ENCODE measurements at places on chromosomes 6 and 20.

GRCh38 chr6:83510791-83511190, 1.5 kb upstream of the PRSS35 start:
- H3K36me3 ChIP-seq: no peaks in the 10 kb centered on the region
- no peak overlapping the region for H3K4me3 ChIP-seq
- H3K27me3 ChIP-seq: no peaks in the 10 kb centered on the region
- no peak for DNase-seq
- no peak overlapping the region for H3K27ac ChIP-seq
- no peaks in the 10 kb centered on the region for H3K4me1 ChIP-seq

- H3K36me3 ChIP-seq: no peaks in the 10 kb centered on the region
- H3K4me1 ChIP-seq: no peaks in the 10 kb centered on the region
- no peak for DNase-seq
- no peak overlapping the region for H3K27ac ChIP-seq
Measured at GRCh38 chr20:36167902-36168503, 13.5 kb downstream of the EPB41L1 start.

DNA sequence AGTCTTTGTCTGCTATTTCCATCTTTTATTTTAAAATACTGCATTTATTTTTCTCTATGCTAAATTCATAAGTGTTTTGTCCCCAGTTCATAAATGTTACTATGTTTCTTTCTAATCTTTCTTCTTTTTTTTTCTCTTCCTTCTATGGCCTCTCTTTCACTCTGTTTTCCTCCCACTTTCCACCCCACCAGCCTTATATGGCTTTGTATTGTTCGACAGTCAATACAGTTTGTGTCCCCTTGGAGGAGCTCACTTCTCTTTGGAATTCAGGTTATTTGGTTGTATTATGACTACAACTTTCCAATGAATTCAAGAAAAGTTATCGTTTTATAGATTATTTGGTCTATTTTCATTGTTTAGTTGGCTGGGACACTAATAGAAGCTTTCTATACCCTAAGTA, 393.5 kb downstream of the NKAIN2 start:
- no peak overlapping the region for H3K4me3 ChIP-seq
- H3K4me1 ChIP-seq: no peaks in the 10 kb centered on the region
- H3K27me3 ChIP-seq: no peaks in the 10 kb centered on the region

DNA sequence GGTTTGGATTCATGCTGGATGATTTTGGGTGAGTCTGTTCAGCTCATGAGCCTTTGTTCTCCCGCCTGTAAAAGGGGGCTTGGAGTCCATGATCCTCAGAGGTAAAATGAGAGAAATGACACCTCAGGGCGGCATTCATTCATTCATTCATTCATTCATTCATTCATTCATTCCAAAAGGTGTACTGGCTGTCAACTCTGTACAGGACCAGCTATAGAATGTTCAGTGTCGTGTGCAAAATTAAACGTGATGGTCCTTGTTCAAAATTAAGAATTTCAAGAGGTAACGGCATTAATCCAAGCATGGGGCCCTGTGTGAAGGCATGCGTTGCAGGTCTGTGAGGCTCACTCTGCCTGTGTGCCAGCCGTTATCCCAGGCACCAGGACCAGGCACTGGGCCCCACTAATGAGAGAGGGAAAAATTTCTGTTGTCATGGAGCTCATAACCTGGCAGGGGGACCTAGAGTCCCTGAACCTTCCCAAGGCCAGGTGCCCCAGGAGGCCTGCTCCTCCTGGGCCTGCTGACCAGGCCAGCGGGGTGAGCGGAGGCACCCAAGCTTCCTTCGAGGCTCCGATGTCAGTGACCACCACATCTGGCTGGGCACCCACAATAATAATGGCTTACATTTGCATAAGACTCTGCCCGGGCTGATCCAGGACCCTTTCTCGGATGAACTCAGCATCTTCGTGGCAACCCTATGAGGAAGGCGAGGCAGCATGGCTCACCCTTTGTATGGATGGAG, 53.2 kb downstream of the CEBPB start:
- DNase-seq: no peak
- H3K36me3 ChIP-seq: no peaks in the 10 kb centered on the region
- H3K4me1 ChIP-seq: no peaks in the 10 kb centered on the region
- H3K27ac ChIP-seq: no peak overlapping the region
- no peaks in the 10 kb centered on the region for H3K27me3 ChIP-seq

GRCh38 chr20:60272790-60273189, 314.6 kb downstream of the CDH26 start:
- H3K27ac ChIP-seq: no peak overlapping the region
- no peak overlapping the region for H3K4me3 ChIP-seq
- no peak for DNase-seq
- H3K27me3 ChIP-seq: no peaks in the 10 kb centered on the region
- H3K36me3 ChIP-seq: no peaks in the 10 kb centered on the region
- no peaks in the 10 kb centered on the region for H3K4me1 ChIP-seq

DNA sequence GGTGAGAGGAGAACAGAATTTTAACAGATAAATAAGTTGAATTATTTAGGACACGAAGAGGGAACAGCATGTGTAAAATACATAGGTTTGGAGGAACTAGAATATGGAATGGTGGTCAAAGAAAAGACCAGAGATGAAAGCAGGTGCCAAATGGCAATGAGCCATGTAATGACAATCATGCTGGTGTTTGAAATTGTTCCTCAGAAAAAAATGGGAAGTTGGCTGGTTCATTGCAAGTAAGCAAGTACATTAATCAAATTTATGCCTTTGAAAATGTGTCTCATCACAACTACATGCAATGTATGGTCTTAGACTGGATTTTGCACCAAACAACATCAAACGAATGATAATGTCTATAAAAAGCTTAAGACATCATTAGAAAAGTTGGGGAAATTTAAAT, 83.3 kb downstream of the SPTLC3 start:
- H3K4me1 ChIP-seq: no peaks in the 10 kb centered on the region
- H3K27ac ChIP-seq: no peak overlapping the region
- H3K27me3 ChIP-seq: no peaks in the 10 kb centered on the region
- no peak overlapping the region for H3K4me3 ChIP-seq

- no peak overlapping the region for H3K27ac ChIP-seq
- DNase-seq: no peak
- no peak overlapping the region for H3K4me3 ChIP-seq
- no peaks in the 10 kb centered on the region for H3K27me3 ChIP-seq
- H3K36me3 ChIP-seq: no peaks in the 10 kb centered on the region
Measured at GRCh38 chr6:157374889-157375443, 6.0 kb upstream of the ZDHHC14 start.

DNA sequence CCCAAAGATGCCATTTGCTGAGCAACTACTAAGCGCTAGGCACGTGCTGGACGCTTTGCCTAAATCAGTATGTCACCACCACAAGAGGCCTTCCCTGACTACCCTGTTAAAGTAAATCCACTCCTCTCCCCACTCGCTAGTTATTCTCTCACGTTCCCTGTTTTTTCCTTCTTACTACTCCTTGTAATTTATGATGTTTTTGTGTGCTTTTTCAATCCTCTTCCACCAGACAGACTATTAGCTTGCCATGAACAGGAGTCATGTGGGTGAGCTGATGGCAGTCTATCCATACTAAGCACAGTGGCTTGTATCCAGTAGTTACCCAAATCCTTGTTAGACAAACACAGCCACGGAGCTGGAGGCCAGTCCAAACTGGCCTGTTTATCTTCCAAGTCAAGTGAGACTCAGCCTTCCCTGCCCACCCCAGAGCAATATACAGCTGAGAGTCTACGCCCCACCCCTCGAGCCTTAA, 41.2 kb downstream of the C6orf132 start:
- no peak overlapping the region for H3K27ac ChIP-seq
- DNase-seq: peak; percentile 41
- peaks cover 25% of the 10 kb centered on the region for H3K27me3 ChIP-seq
- H3K4me3 ChIP-seq: no peak overlapping the region

GRCh38 chr6:166627875-166628801, 1.1 kb upstream of the RPS6KA2 start:
- no peaks in the 10 kb centered on the region for H3K36me3 ChIP-seq
- peak; percentile 70 for DNase-seq
- H3K4me1 ChIP-seq: peaks cover 6% of the 10 kb centered on the region
- peaks cover 7% of the 10 kb centered on the region for H3K27me3 ChIP-seq
- H3K4me3 ChIP-seq: peak overlapping the region; percentile 70

- H3K36me3 ChIP-seq: no peaks in the 10 kb centered on the region
- no peak overlapping the region for H3K27ac ChIP-seq
- DNase-seq: no peak
- no peaks in the 10 kb centered on the region for H3K4me1 ChIP-seq
Measured at GRCh38 chr6:149266659-149267058, 50.9 kb upstream of the TAB2 start.

DNA sequence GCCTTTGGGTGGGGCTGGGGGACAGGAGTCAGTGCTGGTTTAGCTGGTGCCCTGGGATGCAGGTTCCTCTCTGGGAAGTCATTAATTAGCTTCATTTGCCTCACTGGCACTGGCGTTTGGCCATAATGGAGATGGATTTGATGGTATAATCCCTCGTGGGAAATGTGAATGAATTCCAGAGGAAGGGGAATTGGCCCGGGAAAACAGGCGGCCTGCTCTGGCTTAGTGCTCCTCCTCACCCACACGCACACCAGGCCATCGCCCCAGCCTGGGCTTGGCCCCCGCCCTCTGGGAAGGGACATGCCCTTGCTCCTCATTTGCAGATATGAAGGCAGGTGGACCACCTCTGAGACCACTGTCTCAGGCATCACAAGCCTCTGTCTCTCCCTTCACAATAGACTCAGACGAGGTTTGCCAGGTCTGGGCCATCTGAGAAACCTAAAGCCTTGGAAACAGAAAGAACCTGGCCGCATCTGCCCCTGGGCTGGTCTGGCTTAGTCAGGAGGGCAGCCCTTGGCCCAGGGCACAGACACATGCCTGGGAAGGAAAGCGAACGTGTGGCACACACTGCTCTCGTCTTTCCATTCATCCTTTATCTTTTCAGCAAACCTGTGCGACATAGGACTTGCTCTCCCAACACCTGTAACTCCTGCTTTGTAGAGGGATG, 199.2 kb upstream of the CDH4 start:
- H3K27ac ChIP-seq: no peak overlapping the region
- H3K27me3 ChIP-seq: peaks cover 6% of the 10 kb centered on the region
- no peaks in the 10 kb centered on the region for H3K36me3 ChIP-seq
- no peaks in the 10 kb centered on the region for H3K4me1 ChIP-seq

GRCh38 chr6:33794910-33795623, 6.1 kb upstream of the LEMD2 start:
- no peaks in the 10 kb centered on the region for H3K4me1 ChIP-seq
- no peak for DNase-seq
- no peaks in the 10 kb centered on the region for H3K27me3 ChIP-seq
- no peaks in the 10 kb centered on the region for H3K36me3 ChIP-seq
- no peak overlapping the region for H3K27ac ChIP-seq
- H3K4me3 ChIP-seq: no peak overlapping the region

DNA sequence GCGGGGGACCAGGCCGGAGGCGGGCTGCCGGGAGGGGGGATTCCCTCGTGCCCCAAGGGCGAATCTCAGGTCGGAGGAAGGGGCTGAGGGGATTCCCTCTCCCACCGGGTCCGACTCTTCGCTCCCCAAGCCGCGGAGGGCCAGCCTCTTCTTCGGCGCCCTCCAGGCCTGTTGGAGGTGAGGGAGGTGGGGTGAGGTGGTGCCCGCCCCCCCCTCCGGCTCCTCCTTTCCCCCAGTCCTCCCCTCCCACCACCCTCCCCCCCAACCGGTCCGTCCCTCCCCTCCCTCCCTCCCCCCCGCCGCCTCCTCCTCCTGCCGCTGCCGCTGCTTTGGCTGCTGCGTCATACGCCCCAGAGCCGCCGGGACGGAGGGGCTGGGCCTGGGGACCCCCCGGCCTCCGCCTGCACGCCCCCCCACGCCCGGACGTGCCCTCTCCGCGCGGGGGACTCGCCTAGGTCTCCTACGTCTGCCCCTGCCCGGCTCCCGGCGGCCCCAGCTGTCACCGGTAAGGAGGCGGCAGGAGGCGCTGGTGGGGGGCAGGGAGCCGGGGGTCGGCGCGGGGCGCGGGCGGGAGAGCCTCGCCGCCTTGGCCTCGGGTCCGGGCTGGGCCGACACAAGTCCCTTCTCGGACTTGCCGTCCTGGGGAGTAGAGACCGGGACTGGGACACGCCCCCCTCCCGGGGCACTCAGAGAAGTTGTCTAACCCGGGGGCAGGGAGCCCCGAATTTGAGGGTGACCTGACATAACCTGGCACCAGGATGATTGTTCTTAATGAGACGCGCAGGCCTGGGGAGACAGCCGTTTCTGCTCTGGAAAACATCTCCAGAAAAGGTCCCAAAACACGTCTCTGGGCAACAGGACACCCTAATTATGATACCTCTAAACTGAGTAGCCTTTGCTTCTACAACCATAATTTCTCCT, at the start of gene PHF1:
Gene PHF1 (plus strand): TSS at position 304 of the 921 bp plus-strand sequence. CDS start 1,250 bp downstream, outside the sequence.
- peaks cover 26% of the 10 kb centered on the region for H3K4me1 ChIP-seq
- peak within 1 kb of the TSS; percentile 98 for H3K4me3 ChIP-seq
- H3K36me3 ChIP-seq: peaks cover 36% of the 10 kb centered on the region
- H3K27ac ChIP-seq: peak within 1 kb of the TSS; percentile 99

DNA sequence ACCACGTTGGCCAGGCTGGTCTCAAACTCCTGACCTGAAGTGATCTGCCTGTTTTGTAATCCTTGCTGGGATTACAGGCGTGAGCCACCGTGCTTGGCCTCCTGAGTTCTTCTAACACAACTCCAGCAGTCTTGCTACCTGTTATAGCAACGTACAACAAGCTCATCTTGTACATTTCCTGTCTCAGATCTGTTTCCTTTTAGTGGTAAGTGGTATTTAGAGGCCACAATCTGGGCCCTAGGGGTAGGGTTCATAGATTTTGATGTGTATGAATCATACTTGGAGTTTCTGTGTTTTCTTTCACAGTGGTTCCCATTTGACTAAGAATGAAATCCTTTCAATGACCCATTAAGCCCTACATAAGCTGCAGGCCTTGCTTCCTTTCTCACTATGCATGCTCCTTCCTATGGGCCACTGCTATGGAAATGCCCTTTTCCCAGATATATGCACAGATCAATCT, 27.1 kb upstream of the SYNCRIP start:
- peaks cover 9% of the 10 kb centered on the region for H3K36me3 ChIP-seq
- no peaks in the 10 kb centered on the region for H3K4me1 ChIP-seq
- H3K4me3 ChIP-seq: no peak overlapping the region

- no peak overlapping the region for H3K27ac ChIP-seq
- no peaks in the 10 kb centered on the region for H3K27me3 ChIP-seq
- no peak for DNase-seq
- no peaks in the 10 kb centered on the region for H3K4me1 ChIP-seq
- no peaks in the 10 kb centered on the region for H3K36me3 ChIP-seq
Measured at GRCh38 chr6:334536-335510, 42.5 kb downstream of the DUSP22 start.

DNA sequence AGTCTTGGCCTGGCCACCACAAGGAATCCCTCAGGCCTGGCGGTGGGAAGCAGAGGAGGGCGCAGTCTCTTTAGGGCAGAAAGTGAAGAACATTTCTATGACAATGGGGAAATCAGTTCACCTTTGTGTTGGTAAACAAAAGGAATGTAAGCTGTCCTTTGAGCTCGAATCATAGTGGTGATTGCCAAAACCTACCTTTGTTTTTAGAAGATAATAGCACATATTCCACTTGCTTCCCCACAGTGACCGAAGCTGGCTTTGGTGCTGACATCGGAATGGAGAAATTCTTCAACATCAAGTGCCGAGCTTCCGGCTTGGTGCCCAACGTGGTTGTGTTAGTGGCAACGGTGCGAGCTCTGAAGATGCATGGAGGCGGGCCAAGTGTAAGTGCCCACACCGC, 144.1 kb downstream of the MTHFD1L start:
- DNase-seq: no peak
- H3K4me1 ChIP-seq: peaks cover 10% of the 10 kb centered on the region
- H3K27ac ChIP-seq: no peak overlapping the region
